ENCODE measurements at places on chromosomes 16 and 17.

- no peak for DNase-seq
Observed at GRCh38 chr17:40101367-40102210, 1.2 kb upstream of the NR1D1 start.

DNA sequence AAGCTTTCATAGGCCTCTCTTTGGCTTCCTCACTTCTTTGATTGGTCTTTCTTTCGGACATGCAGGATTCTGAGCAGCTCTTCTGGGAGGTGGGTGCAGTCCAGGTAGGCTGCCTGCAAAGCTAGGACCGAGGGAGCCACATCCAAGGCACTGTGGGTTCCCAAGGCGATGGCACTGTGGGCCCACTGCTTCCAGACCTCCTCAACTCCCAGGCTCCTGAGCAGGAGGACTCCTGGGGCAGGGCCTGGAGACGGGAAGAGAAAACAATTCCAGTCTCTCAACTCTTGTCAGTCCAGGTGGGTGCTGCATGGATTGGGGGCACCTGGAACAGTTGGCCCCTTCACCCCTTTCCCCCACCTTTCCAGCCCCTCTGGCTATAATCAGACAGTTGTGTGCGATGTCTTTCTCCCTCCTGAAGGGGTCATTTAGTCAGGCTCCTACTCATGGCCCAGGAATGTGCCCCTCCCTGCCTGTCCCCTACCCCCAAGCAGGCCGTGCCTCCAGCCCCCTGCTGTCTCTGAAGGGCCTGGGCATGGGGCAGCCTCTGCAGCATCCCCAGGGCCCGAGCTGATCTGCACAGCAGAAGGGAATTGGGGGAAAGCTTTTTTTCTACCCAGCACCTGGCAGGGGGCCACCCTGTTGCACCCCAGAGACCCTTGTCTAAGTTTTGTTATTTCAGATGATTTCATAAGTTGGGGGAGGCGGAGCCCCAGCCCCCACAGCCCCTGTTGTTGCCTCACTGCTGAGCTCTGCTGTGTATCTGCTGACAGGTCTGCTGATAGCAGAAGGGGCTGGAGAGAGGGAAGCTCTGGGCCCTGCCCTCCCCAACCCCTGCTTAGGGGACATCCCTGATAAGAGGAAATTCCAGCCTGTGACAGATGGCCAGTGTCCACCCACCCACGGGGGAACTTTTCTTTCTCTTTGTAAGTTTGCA is 330.3 kb downstream of the SEC14L1 start:
- DNase-seq, result no peak

DNA sequence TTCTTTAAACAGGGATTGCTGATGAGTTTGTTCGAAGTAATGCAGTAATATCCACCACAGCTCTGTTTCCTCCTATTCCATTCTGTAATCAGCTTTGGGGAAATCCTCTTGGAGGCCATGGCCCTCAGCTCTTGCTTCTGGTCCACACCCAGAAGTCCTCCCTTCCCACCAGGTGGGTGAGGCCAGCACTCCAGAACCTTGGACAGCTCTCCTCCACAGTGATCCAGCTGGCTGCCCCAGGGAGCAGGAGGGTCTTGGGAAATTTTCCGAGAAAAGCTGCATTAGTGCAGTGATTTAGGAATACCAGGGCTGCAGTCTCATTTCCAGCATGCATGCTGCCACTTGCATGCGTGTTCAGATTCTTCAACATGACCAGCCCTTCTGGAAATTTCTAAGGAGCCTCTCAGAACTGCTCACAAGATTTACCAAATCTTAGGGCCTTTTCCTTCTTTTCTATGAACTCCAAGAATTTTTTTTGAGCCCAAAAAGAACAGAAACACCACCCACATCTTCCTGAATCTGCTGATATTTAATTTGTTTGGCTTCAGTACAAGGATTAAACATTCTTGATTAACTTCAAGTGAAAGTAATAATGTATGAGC is 4.2 kb downstream of the SMPD3 start:
- no peak for DNase-seq

GRCh38 chr17:49180303-49180702 is 30.1 kb downstream of the GNGT2 start:
- peak; percentile 6 for DNase-seq

DNA sequence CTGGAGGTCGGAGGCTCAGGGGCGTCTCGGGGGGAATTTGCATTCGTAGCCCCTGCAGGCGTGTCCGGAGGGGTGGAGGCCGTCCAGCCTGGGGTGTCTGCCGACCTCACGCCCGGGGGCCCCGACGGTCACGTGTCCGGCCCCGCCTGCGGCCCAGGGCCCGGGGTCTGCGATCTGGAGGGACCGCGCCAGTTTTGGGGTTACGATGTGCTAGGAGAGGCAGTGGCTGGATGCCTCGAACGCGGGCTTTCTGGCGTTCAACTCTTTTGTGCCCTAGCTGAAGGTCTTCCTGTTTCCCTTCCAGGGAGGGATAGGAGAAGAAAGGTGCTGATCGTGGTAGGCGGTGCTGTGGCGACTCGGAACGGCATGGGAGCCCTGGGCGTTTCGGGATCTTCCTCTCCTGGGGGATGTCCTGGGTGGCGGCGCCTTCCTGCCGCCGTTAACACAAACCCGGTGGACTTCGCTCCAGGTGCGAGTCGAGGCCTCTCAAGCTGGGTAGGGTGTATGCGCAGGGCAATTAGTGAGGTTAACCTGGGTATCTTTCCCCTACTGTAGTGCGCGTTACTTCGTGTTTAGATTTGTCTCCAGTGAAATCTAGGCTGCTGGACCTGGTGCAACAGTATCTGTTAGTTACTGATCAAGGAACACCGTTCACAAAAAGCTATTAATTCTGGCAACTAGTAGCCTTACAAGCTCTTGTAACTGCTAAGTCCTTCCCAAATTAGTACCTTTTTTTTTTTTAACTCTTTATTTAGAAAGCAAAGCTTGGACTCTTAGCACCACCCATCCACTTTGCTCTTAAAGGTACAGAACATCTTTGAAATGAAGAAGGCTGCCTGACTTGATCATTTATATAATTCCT is 1.3 kb downstream of the AKAP1 start:
- no peak for DNase-seq

- DNase-seq, result no peak
Observed at GRCh38 chr16:58196898-58197313, 1.0 kb downstream of the CSNK2A2 start.

DNA sequence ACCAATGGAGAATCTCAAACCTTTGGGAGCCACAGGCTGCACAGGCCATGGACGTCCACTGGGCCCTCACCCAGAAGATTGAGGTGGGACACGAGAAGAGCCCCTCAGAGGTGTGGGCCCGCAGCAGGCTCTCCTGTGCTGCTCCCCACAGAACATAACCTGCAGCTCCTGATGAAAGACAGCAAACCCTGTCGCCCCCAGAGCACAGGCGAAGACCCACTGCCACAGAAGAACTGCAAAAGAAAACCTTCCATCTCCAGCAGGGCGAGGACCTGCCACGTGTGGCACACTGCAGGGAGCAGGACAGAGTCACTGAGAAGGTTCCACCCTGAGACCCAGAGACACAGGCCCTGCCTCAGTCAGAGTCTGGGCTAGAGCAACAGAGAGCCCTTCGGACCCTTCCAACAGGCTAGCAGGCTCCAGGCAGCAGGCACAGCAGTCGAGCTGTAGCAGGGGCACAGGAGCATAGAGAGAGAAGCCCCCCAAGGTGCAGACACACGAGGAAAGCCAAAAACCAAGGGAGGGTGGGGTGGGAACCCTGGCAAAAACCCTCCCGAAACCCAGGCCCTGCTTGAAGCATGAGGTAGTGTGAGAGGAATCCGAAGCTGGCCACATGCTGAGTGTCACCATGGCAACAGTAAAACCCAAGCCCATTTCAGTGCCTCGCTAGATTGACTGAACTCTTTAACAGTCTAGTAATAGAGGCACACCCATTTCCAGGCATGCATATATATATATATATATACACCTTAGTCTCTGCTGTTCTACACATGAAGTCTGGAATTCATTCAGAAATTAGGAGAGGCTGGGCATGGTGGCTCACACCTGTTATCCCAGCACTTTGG is 60.0 kb upstream of the CHMP6 start:
- DNase-seq, result no peak

GRCh38 chr16:58734459-58734787 is 307 bp upstream of the GOT2 start:
- DNase-seq, result no peak

- no peak for DNase-seq
Observed at GRCh38 chr17:45755050-45755449, 29.1 kb upstream of the CRHR1 start.

DNA sequence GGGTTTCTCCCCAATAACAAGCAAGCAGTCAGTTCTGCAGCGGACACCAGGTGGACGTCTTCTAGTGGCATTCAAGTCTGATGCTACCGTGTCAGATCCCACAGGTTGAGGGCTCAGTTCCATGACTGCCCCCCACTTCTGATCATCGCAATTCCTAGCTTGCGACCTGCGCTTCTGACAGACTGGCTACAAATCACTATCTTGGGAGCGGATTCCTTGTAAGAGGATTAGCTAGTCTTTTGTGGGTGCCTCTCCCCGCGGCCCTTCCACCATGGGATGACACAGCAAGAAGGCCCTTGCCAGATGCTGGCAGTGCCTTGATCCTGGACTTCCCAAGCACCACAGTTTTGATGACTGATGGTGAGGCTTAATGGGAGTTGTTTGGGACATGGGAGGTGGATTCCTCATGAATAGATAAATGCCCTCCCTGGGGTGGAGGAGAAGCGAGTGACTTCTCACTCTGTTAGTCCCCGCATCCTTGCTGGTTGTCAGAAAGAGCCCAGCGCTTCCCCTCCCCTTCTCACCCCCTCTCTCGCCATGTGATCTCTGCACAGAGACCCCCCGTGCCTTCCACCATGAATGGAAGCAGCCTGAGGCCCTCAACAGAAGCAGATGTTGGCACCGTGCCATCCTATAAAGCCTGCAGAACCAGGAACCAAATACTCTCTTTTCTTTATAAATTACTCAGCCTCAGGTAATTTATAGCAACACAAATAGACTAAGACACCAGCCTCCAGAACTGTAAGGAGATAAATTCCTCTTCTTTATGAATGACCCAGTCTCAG is 19.1 kb downstream of the CDIP1 start:
- no peak for DNase-seq

- DNase-seq, result peak; percentile 44
Observed at GRCh38 chr17:27085517-27085916, 208.4 kb upstream of the WSB1 start.

GRCh38 chr17:81682565-81683207 is 911 bp downstream of the ARL16 start:
- no peak for DNase-seq

- no peak for DNase-seq
Observed at GRCh38 chr17:82941021-82942001, 101.5 kb upstream of the ZNF750 start.

GRCh38 chr17:74871356-74872076 is 1.3 kb downstream of the FDXR start:
- no peak for DNase-seq

DNA sequence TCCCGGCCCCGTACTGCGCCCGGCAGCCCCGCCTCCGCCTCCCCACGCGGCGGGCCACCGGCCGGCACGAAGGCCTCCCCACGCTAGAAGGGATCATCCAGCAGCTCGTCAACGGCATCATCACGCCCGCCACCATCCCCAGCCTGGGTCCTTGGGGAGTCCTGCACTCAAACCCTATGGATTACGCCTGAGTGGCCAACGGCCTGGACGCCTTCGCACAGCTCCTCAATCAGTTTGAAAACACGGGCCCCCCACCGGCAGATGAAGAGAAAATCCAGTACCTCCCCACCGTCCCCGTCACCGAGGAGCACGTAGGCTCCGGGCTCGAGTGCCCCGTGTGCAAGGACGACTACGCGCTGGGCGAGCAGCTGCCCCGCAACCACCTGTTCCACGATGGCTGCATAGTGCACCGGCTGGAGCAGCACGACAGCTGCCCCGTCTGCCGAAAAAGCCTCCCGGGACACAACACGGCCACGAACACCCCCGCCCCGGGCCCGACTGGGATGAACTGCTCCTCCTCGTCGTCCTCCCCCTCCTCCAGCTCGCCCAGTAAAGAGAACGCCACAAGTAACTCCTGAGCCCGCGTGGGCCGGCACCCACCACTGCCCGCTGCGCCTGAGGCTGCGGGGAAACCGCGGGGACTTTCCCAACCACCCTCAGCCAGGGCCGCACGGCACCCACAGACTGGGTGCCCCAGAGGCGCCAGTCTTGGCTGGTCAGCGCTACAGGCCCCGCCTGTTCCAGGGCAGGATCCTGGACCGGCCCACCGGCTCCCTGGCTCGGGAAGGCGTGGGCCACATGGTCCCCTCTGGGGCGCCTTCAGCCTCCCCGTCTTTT is 39.0 kb upstream of the AKAP1 start:
- DNase-seq, result no peak

GRCh38 chr16:55543472-55543871 is 23.0 kb upstream of the CAPNS2 start:
- DNase-seq, result peak; percentile 28

GRCh38 chr17:42964161-42964932 is at the start of gene AARSD1:
Gene AARSD1 (minus strand): TSS chr17:42964454. CDS start chr17:42964440, 14 bp downstream.
- DNase-seq, result peak; percentile 89

DNA sequence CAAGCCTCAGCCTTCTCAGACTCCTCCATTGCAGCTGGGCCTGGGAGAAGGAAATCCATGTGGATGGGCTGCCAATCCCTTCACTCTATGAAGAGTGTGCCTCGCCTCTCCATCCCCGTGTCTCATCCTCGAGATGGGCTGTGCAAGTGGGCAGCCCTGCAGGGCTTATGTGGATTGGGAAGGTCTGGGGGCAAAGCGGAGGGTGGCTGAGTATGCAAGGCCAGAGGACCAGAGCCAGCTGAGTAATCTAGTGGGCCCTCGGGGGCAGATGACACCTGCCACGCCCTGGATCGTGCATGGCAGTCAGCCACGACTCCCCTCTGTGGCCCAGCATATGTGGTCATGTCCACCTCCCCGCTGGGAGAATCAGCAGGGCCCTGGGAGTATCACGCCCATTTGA is 78.9 kb downstream of the IRX5 start:
- DNase-seq, result no peak

GRCh38 chr17:68378268-68379176 is 78.8 kb downstream of the WIPI1 start:
- DNase-seq, result peak; percentile 99

DNA sequence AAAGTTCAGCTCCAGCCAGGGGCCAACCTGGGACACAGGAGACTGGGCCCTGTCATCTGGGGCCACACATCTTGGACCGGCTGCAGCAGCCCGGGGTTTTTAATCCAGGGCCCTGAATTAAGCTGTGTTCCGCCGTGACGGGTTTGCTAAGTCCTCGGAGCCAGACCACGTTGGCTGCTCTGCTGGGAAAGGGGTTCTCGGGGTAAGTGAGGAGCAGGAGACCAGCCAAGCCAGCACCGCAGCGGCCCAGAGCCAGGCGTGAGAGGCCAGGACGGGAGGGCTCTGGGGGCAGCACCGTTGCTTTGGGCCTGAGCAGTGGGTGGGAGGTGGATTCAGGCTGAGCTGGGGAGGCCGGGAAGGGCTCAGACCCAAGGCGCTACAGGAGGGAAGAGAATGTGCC is 31.3 kb upstream of the CBX4 start:
- DNase-seq, result no peak

Measured in LNCaP clone FGC (cell line).